Activated T-helper 9 cell treated with anti-CD3 and anti-CD28 coated beads, Interleukin-2, amount 50 U/mL, for 16 hours (primary cell): ENCODE measurements at places on chromosomes 7 and 10.
A peak's percentile ranks its signal among the peaks of the same experiment; 100 is the strongest.

- peak; percentile 61 for DNase-seq
Observed at GRCh38 chr7:76302347-76303201, at the start of gene HSPB1. TSS of gene HSPB1 (plus strand) at chr7:76302673. CDS start at chr7:76302713, 40 bp downstream.

DNA sequence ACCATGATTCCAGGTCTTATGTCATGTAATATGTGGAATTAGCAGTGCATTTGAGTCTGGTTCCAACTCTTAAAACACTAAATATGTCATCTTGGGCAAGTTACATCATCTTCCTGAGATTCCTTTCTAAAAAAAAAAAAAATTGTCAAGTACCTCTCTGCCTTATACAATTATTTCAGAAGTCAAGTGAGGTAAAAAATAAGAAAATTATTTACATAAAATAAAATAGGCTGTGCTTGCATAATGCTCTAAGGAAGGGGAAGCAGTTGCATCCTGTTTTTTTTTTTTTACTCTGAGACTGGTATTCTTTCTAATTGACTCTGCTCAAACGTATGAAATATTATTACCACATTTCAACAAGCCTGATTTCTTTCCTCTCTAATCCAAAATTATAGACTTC is 55.1 kb upstream of the SEMA3A start:
- DNase-seq = no peak

DNA sequence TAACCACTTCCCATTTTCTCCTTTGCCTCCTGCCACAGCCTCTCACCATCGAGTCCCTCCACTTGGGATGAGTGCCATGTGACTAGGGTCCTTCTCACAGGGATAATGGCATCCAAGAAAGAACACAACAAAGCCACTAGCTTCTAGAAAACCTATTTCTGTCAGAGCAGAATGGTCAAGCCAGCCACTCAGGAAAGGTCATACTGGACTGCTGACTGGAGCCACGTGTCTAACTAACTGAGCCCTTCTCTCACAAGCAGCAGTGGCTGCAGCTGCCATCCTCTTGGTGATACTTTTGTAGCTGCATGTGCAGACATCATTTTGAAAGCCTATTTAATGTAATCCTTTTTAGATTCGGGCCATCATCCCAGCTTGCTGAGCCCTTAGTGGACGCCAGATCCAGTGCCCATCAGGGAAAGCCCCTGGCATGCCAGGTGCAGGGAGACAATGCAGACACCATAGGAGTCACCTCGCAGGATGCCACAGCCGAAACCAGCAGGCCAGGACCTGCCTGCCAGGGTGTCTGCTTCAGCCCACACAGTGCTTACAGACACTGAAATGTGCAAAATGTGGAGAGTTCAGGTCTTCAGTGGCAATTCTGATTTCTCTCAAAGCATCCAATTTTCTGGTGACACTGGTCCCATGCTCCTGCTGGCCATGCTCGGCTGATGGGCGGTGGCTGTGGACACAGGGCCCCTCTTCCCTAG is 98.3 kb upstream of the DDC start:
- DNase-seq = no peak

DNA sequence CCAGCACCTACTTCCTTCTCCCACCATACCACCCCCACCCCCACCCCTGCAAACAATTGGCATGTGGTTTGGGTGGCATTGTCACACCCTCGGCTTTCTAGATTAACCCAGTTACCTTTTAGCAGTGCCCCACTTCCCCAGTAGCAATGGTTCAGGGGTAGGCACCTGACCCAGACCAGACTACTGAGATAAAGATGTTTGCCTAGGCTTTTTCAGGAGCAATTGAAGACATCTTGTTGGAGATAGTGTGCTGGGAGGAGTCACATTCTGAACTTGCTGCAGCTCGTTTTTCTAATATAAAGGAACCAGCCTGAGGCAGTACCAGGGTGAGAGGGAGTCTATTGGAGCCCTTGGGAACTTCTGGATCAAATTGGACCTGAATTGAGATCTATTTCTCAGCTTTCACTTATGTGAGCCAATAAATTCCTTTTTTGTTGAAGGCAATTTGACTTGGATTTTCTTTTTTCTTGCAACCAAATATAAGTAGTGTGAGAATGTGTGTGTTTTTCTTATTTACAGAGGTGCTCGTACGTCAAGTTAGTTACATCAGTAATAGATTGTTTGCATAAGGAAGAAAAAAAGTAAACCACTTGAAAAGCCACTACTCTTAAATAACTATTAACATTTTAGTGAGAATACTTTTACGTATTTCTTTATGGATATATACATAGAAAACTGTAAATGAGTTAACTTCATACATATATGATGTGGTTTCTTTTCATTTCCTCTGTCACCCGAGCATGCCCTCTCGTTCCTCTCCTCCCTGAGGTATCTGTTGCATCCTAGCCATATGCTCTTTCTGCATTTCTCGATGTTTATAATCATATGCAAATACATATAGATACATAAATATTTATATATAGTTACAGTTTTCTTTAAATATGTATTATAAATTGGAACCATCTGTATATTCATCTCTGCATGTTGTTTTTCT is 38.0 kb downstream of the RAB18 start:
- DNase-seq = no peak

GRCh38 chr7:157392256-157393037 is 55.6 kb downstream of the DNAJB6 start:
- no peak for DNase-seq

DNA sequence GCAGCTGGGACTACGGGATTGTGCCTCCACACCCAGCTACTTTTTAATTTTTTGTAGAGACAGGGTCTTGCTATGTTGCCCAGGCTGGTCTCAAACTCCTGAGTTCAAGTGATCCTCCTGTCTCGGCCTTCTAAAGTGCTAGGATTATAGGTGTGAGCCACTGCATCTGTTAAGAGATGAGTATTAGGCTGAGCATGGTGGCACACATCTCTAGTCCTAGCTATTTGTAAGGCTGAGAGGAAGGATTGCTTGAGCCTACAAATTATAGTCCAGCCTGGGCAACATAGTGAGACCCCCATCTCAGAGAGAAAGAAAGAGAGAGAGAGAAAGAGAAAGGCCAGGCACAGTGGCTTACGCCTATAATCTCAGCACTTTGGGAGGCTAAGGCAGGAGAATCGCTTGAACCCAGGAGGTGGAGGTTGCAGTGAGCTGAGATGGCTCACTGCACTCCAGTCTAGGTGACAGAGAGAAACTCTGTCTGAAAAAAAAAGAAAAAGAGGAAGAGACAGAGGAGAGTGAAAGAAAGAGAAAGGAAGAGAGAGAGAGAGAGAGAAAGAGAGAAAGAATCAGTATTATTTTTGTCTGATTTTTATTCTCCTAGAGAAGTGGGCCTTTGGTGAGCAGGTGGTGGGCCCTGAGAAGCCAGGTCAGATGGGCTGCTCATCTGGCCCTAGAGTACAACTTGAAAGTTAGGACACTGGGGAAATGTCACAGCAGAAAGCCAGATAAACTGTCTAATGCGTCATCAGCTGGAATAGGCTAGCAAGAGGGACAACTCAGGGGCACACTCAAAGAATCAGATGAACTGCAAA is 58.2 kb upstream of the ZRANB1 start:
- DNase-seq = no peak

- DNase-seq = no peak
Observed at GRCh38 chr7:107837145-107837512, 34.1 kb upstream of the SLC26A3 start.

DNA sequence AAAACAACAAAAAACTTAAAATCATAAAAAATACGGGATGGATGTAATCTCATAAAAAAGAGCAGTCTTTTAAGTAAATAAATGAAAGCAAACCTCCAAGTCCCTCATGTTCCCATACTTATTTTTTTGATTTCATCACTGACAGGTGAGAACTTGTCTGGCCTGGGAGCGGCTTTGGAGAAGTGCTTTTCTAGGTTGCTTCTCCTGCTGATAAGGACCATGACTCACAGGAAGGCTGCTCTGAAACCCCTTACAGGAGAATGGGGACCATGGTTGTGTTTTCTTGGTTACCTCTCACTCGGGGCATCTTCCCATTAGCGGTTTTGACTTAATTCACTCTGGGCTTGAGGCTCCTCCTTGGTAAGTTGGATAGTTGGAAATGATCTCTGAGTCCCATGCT is 237.4 kb downstream of the CAMK1D start:
- no peak for DNase-seq

- no peak for DNase-seq
Observed at GRCh38 chr10:96500050-96500449, 13.7 kb downstream of the TLL2 start.

DNA sequence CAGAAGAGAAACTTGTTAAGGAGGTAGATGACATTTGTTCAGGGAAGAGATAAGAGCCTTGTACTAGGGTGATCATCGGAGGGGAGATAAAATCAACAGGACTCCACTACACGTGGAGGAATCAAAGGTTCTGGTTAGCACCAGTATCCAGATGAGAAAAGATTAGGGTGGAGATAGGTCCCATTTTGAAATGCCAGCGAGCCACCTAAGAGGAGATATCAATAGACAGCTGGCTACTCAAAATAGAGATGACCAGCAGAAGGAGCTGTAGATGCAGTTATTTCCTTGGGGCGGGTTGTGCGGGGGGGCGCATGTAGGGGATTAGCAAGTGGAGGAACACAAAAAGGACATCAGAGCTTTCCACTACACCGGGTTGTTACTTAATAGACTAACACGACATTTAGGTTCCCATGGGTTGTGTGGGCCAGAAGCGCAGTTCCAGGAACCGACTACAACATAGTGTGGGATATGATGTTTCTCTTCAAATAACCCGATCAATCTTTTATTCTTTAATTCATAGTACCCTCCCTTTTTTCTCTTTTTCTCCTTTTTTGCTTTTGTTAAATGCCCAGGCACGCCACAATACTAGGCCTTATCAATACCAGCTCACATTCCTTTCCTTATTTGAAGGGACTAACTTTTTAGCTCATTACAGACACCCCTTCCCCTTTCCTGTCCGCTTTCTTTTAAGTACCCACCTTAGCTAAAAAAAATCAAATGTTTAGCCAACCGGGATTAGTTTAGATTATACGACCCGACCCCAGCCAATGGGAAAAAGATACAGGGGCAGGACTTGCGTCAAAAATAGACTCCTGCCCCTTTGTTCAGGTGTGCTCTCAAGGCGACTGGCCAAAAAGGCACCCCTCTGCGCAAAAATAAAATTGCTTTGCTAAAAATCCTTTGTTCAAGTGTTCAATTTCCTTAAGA is 2.0 kb upstream of the KIF11 start:
- no peak for DNase-seq

- DNase-seq = no peak
Observed at GRCh38 chr10:133090654-133091053, 2.9 kb downstream of the ADGRA1 start.

- DNase-seq = no peak
Observed at GRCh38 chr10:122373721-122374120, 787 bp upstream of the PLEKHA1 start.

- DNase-seq = no peak
Observed at GRCh38 chr7:93188870-93189634, 37.2 kb downstream of the HEPACAM2 start.

GRCh38 chr7:131737746-131738465 is 181.5 kb upstream of the PODXL start:
- DNase-seq = no peak

DNA sequence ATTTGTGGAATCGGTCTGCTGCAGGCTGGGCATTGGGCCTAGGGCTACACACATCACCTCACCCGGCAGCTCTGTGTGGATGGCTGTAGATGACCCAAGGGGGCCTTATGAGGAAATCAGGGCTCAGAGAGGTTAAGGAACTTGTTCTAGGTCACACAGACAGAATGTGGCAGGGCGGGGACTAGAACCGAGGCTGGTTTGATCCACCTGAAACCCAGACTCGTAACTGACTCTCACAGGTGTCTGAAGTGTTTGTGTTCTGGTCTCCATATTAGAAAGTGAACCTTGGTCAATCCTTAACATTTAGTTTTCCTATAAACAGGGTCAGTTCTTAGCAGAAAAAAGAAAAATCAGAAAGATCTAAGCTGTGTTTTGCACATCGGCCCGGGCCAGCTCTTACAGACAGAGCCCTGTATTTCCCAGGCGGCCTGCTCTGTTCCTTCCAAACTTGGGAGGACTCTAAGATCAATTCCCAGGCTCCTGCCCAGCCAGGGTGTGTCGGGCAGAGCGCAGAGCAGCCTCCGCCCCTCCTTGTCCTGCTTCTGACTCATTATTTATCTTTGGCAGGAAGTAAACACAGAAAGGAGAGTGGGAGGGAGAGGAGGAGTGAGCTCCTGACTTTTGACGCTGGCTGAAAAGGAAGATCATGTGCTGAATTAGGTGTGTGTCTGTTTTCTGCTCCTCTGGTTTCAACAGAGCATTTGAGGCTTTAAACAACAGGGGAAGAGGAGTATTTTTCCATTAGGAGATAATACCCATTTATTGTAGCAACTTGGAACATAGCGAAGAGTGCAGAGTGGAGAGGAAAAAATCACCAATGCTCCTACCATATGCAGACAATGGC is 74.1 kb downstream of the TACC2 start:
- no peak for DNase-seq

GRCh38 chr7:70132852-70133690 is 534.8 kb downstream of the AUTS2 start:
- DNase-seq = no peak

DNA sequence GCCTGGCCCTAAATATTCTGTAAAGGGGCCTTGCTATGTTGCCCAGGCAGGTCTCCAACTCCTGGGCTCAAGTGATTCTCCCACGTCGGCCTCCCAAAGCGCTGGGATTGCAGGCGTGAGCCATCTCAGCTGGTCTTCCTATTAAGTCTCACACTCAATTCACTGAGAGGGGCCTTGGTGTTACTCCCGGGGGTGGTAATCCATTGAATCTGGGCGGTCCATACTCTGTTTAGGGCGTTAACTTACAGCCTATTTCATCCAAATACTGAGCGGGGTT is 665 bp upstream of the SRRT start:
- no peak for DNase-seq
